ENCODE measurements at places on chromosomes 11 and 22.
A peak's percentile ranks its signal among the peaks of the same experiment; 100 is the strongest.

- no peak for DNase-seq
These were observed 773 bp downstream of the MIAT start for GRCh38 chr22:26658161-26658560.

GRCh38 chr11:2189938-2190656 is 18.5 kb upstream of the TH start:
- DNase-seq: no peak

- no peak for DNase-seq
These were observed 13.3 kb downstream of the SMCO4 start for GRCh38 chr11:93529707-93530467.

GRCh38 chr11:75896843-75897419 is 81.9 kb downstream of the UVRAG start:
- DNase-seq: no peak

GRCh38 chr22:46735747-46736608 is 2.1 kb downstream of the CERK start:
- DNase-seq: no peak

- DNase-seq: peak; percentile 26
These were observed 42.4 kb downstream of the KCNJ4 start for GRCh38 chr22:38412435-38413084.

DNA sequence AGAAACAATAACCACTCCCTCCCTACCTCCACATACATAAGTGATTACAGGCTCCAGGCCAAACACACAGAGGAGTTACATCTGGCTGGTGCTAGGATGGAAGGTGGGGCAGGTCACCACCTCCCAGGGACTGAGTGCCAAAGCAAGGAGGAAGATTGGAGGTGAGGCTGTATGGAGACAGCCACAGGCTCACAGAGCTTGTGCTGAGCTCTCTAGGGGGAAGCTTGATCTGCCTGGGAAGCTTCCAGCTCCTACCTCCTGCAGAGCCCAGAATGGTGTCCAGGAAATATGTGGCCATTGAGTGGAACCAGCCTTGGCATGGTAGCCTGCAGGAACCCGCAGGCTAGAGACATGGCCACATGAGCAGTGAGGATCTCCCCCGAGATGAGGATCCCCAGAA is 3.6 kb upstream of the MED15 start:
- no peak for DNase-seq

DNA sequence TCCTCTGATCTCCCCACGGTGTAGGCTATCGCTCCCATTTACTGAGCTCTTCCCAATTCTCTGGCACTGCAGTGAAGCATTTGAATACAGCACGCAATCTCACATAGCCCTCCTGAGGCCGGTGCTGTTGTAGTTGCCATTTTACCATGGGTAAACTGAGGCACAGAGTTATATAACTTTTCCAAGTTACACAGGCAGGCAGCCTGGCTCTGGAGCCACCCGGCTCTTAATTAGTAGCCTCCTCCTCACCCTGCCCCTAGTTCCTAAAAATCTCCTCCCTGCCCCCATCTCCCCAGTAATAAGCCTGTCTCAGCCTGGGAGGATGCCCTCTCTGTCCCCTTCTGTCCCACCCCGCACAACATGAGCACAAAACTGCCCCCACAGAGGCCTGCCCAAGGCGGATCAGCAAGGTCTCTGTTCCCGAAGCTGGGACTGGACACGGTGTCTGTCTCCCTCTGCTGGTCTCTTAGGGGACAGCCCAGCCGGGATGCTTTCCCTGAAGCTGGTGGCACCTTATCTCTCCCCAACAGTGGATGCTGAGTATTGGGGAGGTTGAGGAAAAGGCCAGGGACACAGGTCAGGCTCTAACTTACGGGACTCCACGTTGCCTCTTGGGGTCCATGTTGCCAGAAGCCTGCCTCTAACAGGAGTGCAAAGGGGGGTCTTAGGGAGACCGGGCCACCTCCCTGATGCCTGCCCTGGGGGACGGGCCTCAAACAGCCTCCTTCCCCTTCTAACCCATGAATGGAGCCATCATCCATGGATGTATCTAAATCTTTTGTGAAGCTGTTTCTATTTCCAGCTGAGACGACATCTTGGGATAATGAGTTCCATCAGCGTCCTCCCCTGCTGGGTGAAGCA is 9.1 kb upstream of the CLCF1 start:
- DNase-seq: peak; percentile 71

DNA sequence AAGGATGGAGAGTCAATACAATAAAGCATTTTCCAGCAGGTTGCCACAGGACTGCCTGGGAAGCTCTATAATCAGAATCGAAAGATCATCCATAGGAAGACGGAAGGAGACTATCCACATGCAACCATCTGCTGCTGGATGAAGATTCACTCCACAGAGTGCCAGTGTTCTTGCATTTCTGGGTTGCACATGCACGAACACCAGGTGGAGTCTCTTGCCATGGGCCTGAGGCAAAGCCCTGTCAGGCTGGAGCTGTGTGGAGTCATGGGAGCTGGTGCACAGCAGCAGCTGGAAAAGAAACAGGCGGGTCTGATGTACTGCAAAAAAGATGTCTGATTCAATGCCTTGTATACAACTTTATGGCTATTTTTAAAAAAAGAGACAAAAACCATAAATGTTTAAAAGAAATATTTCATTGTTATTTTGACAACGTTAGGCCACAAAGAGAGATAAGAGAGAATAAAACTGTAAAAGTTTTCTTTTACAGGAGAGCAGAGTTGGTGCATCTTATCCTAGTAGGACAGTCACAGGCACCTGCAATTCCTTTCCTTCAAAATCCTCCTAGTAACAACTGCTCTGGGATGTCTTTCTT is 12.9 kb upstream of the FAT3 start:
- no peak for DNase-seq

GRCh38 chr11:31240340-31240904 is 129.1 kb downstream of the DCDC1 start:
- no peak for DNase-seq

GRCh38 chr11:125088576-125089455 is 22.6 kb downstream of the TMEM218 start:
- no peak for DNase-seq

GRCh38 chr11:130206141-130206540 is 46.6 kb downstream of the ST14 start:
- no peak for DNase-seq

GRCh38 chr11:119991669-119992068 is 146.2 kb downstream of the TRIM29 start:
- no peak for DNase-seq

GRCh38 chr22:40666151-40666848 is 13.0 kb upstream of the MCHR1 start:
- no peak for DNase-seq

GRCh38 chr11:8301622-8302021 is 37.9 kb upstream of the LMO1 start:
- no peak for DNase-seq

GRCh38 chr11:71931245-71931602 is 2.4 kb downstream of the RNF121 start:
- DNase-seq: no peak

DNA sequence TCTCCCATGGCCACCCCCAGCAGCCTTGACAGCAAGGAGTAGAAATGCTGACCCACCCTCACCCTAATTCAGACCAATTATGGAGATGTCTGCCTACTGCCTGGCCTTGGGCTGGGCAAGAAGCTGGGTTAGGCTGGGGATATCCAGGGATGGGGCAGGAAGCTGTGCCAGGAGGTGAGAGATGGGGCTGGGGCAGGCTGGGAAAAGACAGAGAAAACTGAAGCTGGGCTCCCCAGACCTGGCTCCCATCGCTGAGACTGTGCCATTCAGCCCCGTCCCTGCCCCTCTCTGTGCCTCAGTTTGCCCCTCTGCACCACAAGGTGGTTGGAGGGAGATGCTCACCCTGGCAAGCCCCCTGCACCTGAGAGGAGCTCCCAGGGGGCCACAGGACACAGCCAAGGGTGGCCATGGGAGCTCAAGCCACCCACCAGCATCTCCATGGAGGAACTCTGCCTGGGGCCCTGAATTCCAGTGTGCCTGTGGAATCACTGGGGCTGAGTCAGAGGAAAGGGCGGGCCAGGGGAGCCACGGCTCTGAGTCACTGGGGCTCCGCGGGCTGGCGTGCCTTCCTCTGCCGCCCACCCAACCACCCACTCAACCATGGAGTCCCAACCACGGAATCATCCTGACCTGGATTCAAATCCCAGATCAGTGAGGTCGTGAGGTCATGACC is 6.0 kb upstream of the CARD10 start:
- DNase-seq: no peak

GRCh38 chr11:64178951-64179639 is 6.9 kb upstream of the STIP1 start:
- DNase-seq: no peak

DNA sequence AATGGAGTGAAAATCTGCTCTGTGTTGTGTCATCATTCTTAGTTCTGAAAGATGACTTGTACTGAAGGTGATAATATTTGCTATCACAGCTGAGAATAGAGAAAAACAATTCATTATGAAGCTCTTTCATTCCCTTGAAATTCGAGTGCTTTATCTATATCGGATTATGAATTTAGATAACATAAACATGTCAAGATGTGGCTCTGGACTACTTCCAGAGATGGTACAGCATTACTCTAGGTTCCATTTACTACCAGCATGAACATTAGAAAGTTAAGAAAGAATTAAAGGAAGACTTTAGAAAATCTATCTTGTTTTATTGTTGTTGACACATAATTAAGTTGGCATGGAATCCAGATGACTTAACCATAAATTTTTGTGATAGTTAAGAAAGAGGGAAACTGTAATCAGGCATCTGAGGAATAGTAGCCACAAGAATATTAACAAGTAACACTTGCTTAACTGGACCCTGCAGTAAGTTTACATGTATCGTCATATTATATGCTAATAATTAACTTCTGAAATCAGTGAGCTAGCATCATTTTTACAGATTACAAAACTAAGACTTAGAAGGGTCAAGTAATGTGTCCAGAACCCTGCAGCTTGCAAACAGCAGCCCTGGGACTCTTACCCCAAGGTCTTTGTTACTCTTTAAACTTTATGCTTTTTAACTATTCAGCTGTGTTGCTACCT is 182.6 kb downstream of the DDX10 start:
- no peak for DNase-seq

- DNase-seq: no peak
These were observed 132.9 kb downstream of the COMMD9 start for GRCh38 chr11:36156161-36156816.
